ENCODE measurements at places on chromosomes 6 and 20.

GRCh38 chr6:47420394-47421371 lies 56.9 kb upstream of the CD2AP start:
- no peak for DNase-seq

DNA sequence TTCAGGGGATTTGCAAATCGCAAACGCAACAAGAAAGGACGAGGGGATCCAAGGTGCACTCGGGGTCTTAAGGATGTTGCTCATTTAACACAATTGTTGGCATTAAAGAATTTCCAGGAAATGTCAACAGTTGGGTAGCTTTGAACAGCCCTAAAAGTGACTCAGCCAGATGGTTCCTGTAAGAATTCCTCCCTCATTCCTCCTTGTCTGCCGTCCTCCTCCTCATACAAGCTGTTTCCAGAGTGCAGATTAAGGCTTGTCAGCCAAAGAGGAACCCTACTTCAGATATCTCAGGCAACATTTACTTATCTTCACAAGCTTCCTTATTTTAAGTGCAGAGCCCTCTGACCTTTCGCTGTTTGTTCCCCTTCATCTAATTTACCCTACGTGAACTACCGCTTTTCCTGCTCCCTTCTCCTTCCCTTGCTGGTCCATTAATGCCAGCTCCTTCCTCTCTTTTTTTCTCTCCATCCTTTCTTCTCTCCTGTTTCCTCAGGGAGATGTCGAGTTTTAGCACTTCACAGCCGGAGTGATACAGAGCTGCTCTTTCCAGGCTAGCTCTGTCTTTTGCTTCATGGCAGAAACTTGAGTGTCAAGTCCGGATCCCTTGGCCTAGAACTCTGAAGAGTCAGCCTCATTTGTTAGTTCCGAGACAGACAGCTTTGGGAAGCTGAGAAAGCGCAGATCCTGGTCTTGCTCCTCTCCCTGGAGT lies 26.1 kb upstream of the TBC1D7 start:
- peak; percentile 34 for DNase-seq

DNA sequence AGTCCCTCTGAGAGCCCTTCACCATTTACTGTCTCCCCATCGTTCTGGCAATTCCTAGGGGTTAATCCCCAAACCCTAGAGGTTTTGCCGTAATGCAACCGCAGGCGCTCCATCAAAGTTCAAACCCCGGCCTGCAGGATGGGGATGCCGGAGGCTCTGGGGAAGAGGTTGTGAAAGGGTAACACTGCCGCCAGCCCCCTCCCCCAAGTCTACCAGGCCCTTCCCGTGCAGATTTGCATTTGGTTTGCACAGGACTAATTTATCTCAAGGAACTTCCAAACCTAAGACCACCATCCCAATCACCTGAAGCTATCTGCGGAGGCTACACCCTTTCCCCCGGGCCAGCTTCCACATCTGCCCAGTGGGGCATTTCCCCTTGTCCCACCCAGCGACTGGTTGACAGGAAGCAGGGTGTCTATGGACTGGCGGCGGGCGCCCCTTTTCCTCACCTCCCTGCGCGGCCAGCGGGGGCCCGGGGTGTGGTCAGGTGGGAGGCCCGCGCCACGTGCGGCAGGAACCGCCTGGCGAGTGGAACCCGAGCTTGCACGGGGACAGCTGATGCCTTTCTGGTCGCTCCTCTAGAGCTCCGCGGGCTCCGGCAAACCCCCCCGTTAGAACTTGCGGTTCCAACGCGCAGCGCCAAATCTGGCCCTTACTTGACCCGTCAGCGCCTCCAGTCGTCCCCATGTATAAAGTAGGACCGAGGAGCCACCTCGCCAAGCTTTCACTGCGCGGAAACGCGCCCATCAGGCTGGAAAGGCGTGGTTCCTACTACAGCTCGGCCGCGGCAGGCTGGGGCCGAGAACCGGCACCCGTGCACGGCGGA lies 9.4 kb upstream of the SLC4A11 start:
- no peak for DNase-seq

DNA sequence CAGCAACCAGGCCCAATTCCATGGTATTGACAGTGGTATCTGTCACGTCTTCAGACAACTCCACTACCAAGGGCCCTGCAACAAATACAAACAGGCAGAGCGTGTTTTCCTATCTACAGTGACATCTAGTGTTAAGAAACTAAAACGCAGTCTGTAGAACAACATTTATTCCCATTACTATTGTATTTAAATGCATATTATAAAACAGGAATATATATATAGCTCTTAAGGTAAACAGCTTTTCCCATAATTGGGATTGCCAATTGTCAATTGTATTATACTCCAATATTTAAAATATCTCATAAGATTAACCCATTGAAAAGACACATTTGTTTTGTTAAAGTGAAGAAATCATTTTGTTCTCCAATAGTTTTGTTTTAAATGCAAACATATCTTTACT lies 97.2 kb downstream of the KIF16B start:
- DNase-seq = no peak

DNA sequence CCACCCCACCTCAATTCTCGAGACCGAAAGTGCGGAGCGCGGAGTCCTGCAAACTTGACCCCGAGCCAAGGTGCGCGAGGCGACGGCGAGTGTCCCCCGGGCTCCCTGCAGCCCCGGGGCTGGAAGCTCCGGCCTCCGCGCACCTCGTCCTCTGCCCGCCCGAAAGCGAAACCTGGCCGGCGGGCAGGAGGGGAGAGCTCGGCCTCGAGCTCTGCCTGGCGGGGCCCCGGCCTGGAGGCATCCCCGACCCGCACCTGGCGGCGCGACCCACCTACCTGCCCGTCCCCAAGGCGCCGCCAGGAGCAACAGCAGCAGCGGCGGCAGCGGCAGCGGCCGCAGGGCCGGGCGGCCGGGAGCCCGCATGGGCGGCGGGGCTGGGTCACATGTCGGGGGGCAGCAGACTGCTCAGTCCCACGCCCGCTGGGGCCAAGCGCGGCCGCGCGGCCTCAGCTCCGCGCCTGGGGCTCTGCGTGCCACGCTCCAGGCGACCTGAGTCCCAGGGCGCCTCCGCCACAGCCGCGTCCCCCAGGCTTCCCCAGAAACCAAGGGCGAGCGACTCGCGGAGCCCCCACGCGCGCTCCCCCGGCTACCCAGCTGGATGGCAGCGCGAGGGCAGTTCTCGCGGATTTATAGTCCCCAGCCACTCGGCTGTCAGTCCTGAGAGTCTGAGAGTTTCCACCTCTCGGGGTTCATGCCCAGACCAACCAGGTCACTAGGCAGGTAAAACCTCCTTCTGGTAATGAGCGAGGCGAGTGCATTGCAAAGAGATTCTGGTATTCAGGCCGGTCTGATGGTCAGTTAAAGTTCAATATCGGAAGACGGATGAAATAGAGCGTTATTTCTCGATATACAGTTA lies at the start of gene IL20RA:
Gene IL20RA, minus strand, starts transcription at position 600 of the 856 bp plus-strand sequence. Its CDS starts 237 bp downstream, at position 363.
- DNase-seq = no peak
